ENCODE measurements at places on chromosomes 5 and 9. TPM values are rescaled to one million over a fixed set of nuclear protein-coding genes. Genes with fewer than 3 reads are reported as not detected.
A peak's percentile ranks its signal among the peaks of the same experiment; 100 is the strongest.

The DNAH5 gene
- under 0.01 TPM for total RNA-seq

DNA sequence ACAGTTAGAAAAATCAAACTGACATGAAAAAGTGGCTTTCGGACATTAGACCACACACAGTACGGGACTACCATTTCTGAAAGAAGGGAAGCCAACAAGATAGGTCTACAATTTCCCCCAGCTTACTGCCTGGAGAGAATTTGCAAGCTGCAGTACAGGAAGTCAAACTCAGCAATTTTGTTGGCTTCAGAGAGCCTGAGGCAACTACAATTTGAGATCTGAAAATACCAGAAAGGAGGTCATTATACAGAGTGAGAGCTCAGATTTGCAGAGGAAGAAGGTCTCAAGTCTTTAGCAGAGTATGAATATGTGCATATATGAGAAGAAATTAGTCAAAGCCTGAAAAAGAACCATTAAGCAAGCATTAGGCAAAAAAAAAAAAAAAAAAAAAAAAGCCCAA lies 83.0 kb downstream of the OXCT1 start:
- H3K27ac ChIP-seq = no peak overlapping the region
- no peaks in the 10 kb centered on the region for H3K4me1 ChIP-seq
- no peak for DNase-seq
- no peak overlapping the region for H3K4me3 ChIP-seq
- H3K27me3 ChIP-seq = no peaks in the 10 kb centered on the region
- H3K36me3 ChIP-seq = no peaks in the 10 kb centered on the region

DNA sequence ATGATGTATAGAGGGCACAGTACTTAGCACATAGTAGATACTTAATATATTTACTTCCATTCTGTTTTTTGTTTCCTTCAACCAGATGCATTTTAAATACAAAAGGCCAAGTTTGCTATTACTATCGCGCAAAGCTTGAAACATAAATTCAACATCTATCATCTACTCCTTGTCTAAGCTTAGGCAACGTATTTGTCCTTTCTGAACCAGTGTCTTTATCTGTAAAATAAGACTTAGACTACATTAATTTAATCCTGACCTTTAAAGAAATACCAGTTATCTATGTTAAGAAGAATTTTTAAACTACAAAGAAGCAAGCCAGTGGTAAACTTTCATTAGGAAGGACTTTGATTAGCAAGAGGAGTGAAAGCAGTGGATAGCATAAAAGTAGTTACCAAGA lies 173.0 kb downstream of the WDR70 start:
- H3K36me3 ChIP-seq = no peaks in the 10 kb centered on the region
- no peak for DNase-seq
- H3K27ac ChIP-seq = no peak overlapping the region
- H3K27me3 ChIP-seq = no peaks in the 10 kb centered on the region

- DNase-seq = no peak
- H3K4me1 ChIP-seq = peaks cover 24% of the 10 kb centered on the region
- no peak overlapping the region for H3K4me3 ChIP-seq
- H3K27ac ChIP-seq = peak overlapping the region; percentile 67
- no peaks in the 10 kb centered on the region for H3K27me3 ChIP-seq
These were observed 77.3 kb downstream of the SLC38A9 start for GRCh38 chr5:55634866-55635265.

The PCDHB2 gene
- total RNA-seq = 2.3 TPM

- peak; percentile 59 for DNase-seq
- peak overlapping the region; percentile 95 for H3K27ac ChIP-seq
- peaks cover 3% of the 10 kb centered on the region for H3K4me1 ChIP-seq
- no peaks in the 10 kb centered on the region for H3K27me3 ChIP-seq
- no peaks in the 10 kb centered on the region for H3K36me3 ChIP-seq
- H3K4me3 ChIP-seq = peak overlapping the region; percentile 69
These were observed 1.1 kb upstream of the TENT4A start for GRCh38 chr5:6712142-6712576.

DNA sequence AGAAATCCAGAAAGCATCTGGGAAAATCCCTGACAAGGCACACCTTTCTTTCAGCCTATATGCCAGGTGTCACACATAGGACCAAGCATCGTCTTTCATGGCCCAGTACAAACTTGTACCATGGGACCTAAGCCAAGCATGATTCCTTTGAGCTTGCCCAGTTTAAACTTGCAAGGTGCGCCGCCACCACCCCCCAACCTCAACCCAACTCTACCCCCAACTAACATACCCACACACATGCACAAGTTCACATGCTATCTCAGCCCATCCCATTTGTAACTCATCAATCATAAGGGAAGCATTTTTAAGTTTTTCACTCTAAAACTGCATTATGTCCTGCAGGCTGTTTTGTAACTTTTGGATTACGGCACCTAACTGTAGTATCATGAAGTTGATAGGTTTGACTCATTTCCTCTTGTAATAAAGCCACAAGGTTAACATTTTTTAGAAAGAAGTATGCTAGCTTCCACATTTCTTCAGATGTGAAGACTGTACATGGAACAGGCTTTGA lies 145.9 kb upstream of the FST start:
- no peaks in the 10 kb centered on the region for H3K4me1 ChIP-seq
- H3K27ac ChIP-seq = no peak overlapping the region
- no peak overlapping the region for H3K4me3 ChIP-seq

- H3K4me3 ChIP-seq = no peak overlapping the region
- no peaks in the 10 kb centered on the region for H3K27me3 ChIP-seq
- no peaks in the 10 kb centered on the region for H3K4me1 ChIP-seq
- H3K36me3 ChIP-seq = no peaks in the 10 kb centered on the region
These were observed 189.8 kb downstream of the MPDZ start for GRCh38 chr9:13089666-13090065.

The FAM169A gene
- 26.5 TPM for total RNA-seq

The CDH9 gene
- total RNA-seq = 0.35 TPM

The PCDHGA5 gene
- 1.8 TPM for total RNA-seq

DNA sequence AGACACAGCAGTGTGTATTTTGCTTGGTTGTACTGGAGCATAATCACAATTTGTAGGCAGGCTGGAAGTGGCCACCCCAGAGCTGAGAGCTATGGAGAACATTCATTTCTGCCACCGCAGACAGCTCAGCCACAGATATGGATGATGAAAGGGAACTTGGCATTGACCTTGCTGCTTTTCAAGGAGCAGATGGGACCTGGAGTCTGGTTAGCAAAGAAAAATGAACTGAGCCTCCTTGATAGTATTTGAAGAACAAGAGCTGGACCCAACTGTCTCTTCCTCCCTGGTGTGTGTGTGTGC lies 395.2 kb upstream of the ZNF462 start:
- no peak overlapping the region for H3K4me3 ChIP-seq
- H3K4me1 ChIP-seq = no peaks in the 10 kb centered on the region
- H3K27ac ChIP-seq = no peak overlapping the region
- no peaks in the 10 kb centered on the region for H3K27me3 ChIP-seq
- DNase-seq = no peak

The NME5 gene
- 9.2 TPM for total RNA-seq

The RNF208 gene
- total RNA-seq = not detected
